ENCODE measurements at places on chromosomes 1 and 21.
A peak's percentile ranks its signal among the peaks of the same experiment; 100 is the strongest.

DNA sequence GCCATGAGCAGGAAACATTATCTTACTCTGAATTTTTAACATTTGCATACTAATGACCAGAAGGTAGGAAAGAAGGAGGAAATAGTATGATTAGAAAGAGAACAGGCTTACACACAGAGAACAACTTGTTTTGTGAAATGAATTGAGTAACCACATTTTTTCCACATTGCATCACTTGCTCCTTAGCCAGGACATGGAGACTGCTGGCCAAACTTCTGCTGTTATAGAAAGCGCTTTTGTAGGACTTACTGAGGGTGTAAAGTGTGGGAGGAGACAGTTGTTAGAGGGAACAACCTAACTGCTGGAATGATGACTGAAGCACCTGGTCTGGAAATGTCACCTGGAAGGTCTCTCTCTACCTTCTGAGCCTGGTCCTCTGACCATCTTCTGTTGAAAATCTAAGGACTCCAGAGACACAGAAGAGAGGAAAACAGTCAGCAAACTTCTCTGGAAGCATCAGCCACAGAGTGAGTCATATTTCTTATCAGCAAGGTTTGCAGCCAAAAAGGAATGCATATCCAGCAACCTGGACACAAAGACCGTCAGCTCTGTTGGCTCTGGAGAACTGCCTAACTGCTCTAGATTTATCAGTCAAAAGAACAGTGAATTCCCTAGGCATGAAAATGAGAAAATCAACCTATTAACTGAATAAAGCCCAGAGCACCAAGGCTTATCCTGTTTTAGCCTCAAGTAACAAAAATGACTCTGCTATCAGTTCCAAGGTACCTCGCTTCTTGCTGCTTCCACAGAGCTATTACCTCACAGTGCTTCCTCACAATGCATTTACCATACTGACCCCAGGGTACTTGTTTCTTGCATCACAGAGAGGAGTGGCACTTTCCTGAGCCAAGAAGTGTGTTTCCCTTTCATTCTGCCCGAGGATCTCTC is 88.0 kb upstream of the SLFNL1 start:
- DNase-seq = peak; percentile 82

- DNase-seq = peak; percentile 46
Observed at GRCh38 chr1:59673573-59674450, 140.9 kb upstream of the HOOK1 start.

DNA sequence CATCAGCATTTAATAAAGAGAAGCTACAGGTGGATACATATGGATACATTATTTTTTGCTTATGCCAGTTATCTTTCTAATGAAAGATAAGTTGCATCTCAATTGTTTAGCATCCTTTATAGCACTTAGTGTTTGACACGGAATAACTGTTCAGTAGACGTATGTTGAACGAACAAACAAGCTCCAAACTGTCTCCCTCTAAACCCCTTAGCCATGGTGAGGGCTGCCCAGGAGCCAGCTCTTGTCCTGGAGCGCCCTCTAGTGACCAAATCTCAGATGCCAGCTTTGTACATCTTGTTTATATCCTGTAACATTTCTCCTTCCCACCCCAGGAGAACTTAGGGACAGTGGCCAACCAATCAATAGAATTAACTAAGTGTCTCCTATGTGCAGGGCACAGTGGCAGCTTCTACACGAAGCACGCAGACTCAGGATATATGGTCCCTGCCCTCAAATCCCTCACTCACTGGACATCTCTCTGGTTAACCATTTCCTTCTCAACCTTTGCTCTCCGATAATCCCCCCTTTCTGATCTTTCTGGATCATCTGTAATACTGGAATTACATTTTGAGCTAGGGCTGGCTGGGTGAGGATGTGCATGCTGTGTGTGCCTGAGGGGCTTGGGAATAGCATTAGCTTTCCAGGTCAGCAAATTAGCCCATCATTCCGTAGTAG is 22.9 kb downstream of the KCNA10 start:
- DNase-seq = peak; percentile 26

DNA sequence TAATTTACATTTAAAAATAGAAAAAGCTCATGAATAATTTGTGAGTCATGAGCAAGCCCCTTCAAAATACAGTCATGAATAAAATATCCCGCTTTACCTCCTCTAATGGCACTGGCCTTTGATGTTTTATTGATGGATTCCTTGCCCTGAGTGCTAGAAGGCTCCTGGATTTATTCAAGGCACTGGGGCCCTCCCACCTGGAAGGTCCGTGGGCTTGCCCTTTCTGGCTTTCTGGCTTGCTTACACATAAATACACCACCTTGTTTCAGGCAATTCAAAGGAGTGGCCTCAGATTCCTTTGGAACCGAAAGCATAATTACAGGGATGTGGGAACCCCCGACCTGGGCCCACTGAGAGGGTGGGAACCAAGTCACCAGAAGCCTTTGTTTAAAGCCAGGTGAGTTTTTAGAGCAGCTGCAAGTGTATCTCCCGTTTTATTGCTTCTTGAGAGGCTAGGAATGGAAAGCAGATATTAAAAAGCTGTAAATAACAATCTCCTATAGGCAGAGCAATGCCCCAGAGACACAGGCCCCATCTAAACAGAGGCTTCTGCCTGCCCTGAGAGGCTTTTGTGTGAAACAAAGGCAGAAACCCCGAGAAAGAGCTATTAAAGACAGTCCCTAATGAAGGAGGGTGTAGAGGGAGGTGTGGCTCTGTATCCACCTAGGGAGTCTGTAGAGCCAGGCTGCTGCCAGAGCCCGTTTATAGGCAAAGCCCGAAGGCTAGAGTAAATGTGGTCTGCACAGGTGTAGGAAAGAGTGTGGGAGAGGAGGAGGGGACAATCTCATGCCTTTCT is 126.4 kb downstream of the FAM78B start:
- DNase-seq = no peak

DNA sequence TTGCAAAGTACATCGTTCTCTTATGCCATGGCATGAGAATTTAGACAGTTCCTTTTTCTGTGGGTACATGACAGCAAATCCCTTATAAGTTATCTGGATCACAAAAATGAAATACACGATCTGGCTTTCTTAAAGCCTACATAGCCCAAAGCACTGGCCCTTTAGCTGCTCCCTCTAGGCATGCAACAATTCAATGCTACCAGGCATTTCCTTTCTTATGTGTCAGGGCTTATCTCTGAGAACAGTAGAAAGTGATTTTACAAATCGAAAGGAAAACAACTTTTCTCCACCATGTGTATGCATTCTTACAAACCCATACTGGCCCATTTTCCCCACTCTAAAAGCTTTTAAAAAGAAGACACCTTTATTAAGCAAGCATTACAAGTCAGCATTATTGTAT is 139.7 kb downstream of the GRIK1 start:
- DNase-seq = no peak

DNA sequence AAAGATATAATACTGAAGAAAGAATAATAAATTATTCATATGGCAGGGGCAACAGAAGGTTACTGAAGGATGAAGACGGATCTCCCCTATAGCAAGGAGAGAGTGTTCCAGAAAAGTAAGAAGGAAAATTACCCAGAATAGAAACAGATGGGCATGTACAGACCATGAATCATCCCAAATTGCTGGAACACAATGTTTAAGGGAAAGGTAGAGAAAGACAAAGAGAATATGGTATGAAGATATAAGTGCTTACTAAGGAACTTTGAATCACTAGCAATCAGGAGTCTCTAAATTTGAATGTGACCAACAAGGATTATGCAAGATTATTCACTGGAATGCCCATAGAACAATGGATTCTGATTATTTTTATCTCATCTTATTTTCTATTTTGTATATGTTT is 375.4 kb downstream of the COL11A1 start:
- no peak for DNase-seq

- no peak for DNase-seq
Observed at GRCh38 chr1:145922266-145922665, 3.7 kb upstream of the PEX11B start.

DNA sequence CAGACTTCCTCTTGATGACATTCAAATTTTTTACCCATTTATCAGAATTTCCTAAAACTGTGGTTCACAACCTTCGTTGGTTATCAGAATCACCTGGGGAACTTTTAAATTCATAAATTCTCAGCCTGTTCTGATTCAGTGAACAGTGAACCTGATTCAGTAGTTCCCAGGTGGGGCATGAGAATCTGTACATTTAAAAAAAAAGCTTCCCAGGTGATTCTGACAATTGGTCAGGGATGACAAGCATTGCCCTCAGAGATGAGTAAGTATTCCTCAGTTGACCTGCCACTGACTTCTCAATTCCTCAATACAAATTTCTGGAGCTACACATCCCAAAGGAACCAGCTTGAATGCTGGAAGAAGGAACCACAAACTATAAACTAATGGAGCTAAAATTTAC is 23.5 kb upstream of the CR2 start:
- DNase-seq = no peak

DNA sequence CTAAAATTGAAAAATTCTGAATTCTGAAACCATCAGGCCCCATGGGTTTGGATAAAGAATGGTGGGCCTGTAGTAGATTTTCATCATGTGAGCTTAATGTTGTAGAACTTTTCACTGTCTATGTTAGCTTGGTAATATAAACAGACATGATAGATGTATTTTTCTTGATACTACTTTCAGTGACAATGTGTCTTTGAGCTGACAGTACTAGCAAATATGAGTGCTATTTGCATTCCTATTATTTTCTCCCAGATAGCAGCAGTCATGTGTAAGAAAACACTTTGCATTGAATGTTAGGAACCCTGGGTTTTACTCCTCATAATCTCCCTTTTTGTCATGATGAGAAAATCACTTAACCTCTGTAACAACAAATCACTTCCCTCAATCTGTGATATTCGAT is 18.1 kb downstream of the KMO start:
- DNase-seq = no peak

Data from urinary bladder (tissue), 4 donors.